ENCODE measurements at places on chromosomes 3 and 15. TPM values are rescaled to one million over a fixed set of nuclear protein-coding genes. Genes with fewer than 3 reads are reported as not detected.

The BOC gene
- total RNA-seq, result 10.5 TPM

The CPNE9 gene
- total RNA-seq, result not detected

The ADIPOQ gene
- total RNA-seq, result not detected

The P2RY13 gene
- not detected for total RNA-seq

The NANOGP8 gene
- not detected for total RNA-seq

The MAGEL2 gene
- not detected for total RNA-seq

The GOLGA8R gene
- 0.34 TPM for total RNA-seq

The DOCK3 gene
- 0.03 TPM for total RNA-seq

The CPB1 gene
- not detected for total RNA-seq

The TIMP4 gene
- total RNA-seq, result 0.14 TPM

The LRRIQ4 gene
- 0.04 TPM for total RNA-seq

The KLHDC8B gene
- total RNA-seq, result 11.7 TPM

The GOLGA6B gene
- total RNA-seq, result not detected

The EPHB1 gene
- 0.17 TPM for total RNA-seq

Data from foreskin keratinocyte (primary cell).